AG10803 (cell line): ENCODE measurements at places on chromosomes 3 and 15.

DNA sequence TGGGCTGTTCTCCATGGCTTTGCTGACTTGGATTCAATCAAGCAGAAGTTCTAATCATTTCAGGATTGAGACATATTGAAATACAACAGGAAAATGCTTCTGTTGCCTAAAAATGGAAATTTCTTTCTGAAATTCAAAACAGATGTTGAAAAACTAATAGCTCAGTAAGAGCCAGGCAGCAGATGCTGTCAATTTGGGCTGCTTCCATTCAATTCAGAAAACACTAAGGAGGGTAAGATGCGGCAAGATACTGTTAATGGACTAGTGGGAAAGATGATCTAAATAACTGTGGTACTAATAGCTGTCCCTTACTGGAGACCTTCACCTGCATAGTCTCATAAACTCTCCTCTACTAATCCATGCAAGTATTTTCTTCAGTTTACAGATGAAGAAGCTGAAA, 53.5 kb downstream of the DGKG start:
- peak; percentile 7 for DNase-seq

DNA sequence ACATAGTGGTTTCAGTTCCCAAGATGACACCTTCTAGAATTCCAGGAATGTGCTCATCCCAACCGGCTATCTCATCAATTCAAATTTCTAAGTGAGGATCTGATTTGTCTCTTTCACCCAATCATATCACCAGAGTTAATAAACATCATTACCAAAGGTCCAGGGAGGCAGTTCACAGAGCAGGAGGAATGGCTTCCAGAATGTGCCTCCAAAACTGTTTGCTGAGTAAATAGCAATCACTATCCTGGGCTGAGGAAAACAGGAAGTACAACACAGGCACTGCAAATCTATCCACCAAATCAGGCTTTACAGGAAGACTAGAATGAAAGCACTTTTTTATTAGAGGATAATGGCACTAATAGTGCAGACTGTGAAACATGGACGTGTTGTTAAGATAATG, 61.5 kb downstream of the OSBPL10 start:
- DNase-seq, result no peak

DNA sequence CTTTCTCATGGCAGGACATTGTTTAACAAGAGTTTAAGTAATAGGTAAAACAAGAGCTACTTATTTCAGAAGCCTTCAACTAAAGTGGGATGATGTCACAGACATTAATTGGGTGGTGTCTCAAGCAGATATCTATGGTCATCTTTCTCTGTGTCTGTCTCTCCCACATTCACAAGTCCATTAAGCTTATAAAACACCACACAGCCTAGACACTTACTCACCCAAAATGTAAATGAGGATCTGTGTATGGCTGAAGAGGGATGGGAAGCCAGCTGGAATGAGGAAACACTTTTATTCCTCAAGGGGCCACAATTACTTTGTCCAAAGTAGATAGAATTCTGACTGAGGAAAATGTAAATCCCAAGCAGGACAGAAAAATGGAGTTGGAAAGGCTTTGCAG, 183.8 kb downstream of the THRB start:
- DNase-seq, result no peak

- peak; percentile 80 for DNase-seq
These were observed 51.7 kb downstream of the TRANK1 start for GRCh38 chr3:36893137-36893557.

DNA sequence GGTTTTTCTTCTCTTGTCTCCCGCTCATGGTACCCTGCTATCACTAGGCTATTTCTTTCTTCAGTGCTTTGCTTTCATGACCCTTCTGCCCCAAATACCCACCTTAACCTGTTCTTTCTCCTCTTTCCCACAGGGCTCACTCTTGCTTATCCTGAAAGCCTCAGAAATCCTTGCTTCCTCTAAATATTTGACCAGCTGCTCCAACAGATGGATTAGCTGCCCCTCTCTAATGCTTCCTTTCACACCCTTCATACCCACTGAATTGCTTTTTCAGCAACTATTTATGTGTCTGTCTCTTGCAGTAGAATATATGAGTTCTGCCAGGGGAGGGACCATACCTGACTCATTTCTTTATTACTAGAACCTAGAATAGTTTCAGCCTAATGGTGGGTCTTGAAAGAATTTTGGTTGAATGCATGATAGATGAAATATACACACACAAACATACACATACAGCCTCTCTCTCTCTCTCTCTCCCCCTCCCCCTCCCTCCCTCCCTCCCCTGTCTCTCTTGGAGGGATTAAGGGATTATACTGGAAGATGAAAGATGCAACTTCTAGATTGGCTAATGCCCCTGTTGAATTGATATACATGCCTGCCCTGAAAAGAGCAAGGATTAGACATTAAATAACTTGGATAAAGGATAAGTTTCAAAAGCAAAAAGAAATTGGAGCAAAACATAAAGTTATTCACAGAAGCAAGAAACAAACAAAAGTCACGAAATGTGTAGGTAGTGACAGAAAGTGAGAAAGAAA, 95.0 kb upstream of the GADL1 start:
- DNase-seq, result no peak

- peak; percentile 63 for DNase-seq
These were observed 45.4 kb downstream of the PRICKLE2 start for GRCh38 chr3:64179860-64180259.

- no peak for DNase-seq
These were observed 24.0 kb downstream of the BMF start for GRCh38 chr15:40084650-40085049.
